Left cardiac atrium (tissue), 4 donors: ENCODE measurements at places on chromosomes 2 and 18. TPM values are rescaled to one million over a fixed set of nuclear protein-coding genes. Genes with fewer than 3 reads are reported as not detected.

CD226 gene
- total RNA-seq: 0.97 TPM

CFAP65 gene
- not detected for total RNA-seq

EFHD1 gene
- 19.3 TPM for total RNA-seq

- DNase-seq: no peak
Measured at GRCh38 chr2:25480561-25480960, 138.8 kb upstream of the DNMT3A start.

GRCh38 chr2:46970334-46971288 lies 55.0 kb upstream of the MCFD2 start:
- peak; percentile 44 for DNase-seq

GRCh38 chr2:74862020-74862964 lies 28.4 kb downstream of the HK2 start:
- no peak for DNase-seq

GRCh38 chr2:58202404-58202803 lies 38.7 kb downstream of the FANCL start:
- no peak for DNase-seq

- DNase-seq: peak; percentile 26
Measured at GRCh38 chr2:118539290-118539689, 308.2 kb downstream of the EN1 start.

DNA sequence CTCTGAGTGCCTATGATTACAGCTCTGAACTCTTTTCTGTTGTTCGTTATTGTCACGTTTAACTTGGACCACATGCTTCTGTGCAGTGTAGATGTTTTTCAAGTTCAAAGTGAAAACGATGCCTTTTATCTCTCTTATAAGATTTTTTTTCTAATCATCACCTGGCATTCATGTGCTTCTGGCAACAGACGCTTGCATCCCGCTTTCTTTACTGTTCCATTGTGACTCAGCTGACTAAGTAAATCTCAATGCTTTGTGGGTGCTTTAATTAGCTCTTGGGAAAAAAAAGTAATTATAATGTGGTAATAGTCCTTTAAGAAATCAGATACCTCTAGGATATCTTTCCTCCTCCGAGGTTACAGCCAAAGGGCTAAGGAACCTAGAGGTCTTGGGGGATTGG lies 31.2 kb upstream of the RMP24 start:
- no peak for DNase-seq

DNA sequence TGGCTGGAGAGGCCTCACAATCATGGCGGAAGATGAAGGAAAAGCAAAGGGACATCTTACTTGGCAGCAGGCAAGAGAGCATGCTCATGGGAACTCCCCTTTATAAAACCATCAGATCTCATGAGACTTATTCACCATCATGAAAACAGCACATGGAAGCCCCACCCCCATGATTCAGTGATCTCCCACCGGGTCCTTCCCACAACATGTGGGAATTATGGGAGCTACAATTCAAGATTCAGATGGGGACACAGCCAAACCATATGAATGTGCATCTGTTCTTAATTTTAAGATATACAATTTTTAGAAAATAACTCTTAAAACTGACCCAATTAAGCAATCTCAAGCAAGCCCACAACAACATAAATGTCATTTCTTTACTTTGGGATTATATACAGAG lies 12.6 kb downstream of the C18orf63 start:
- no peak for DNase-seq

- DNase-seq: no peak
Measured at GRCh38 chr2:116223912-116224311, 1590.6 kb upstream of the DDX18 start.

DNA sequence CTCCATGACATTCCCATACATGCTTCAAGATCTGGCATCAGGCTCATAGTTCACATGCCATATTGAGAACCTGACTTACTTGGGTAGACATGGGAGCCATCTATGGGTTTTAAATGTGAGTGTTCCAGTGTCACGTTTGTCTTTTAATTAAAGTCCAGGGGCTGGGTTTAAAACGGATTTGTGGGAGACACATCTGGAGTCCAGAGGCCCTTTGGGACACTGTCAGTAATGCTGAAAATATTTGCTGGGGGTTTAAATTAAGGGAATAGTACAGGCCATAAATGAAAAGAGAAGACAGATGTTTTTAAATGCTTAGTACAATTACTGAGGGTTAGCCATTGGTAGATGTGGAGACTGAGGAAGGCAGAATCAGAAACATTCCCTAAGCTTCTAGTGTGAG lies 478.0 kb downstream of the PID1 start:
- no peak for DNase-seq
